Neural progenitor cell (in vitro differentiated cells): ENCODE measurements at places on chromosomes 3 and 15.

GRCh38 chr3:61772456-61772855 is 211.1 kb downstream of the PTPRG start:
- no peak for DNase-seq

- DNase-seq, result no peak
These were observed 200.0 kb downstream of the CACNA2D3 start for GRCh38 chr3:54322354-54322753.

DNA sequence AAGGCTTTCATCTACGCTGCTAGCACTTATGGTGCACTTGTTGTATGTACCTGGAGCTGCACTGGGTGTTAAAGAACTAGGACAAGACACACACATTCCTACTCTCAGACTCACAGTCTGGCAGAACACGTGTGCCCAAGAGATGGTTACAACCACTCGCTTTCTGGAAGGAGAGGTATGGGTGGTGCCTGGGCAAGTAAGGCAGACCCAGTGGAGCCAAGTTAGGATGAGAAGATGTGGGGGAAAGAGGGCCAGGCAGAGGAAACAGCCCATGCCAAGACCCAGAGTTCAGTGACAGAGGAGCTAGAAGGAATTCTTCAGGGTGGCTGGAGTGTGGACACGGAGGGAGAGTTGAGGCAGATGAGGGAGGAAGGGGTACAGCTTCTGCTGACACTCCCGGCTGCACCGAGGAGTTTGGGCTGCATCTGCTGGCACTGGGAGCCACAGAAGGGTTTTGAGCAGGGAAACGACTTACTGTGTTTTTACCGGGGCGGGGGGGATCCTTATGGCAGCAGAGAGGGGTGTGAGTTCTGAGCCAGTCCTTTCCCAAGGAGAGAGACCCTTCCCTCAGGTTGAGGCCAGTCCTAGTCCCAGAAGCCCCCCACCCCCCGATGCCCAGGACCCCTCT is 59.0 kb downstream of the GRIP2 start:
- no peak for DNase-seq

- peak; percentile 77 for DNase-seq
These were observed 62.7 kb upstream of the CD47 start for GRCh38 chr3:108153451-108153981.

- peak; percentile 94 for DNase-seq
These were observed at the start of the genes BBS4 and HIGD2B for GRCh38 chr15:72685925-72686794. BBS4 (plus strand) TSS chr15:72686207; CDS start chr15:72686228, 21 bp downstream. HIGD2B (minus strand) TSS chr15:72686182; CDS start chr15:72676374, 9,808 bp downstream.

GRCh38 chr15:33284336-33284735 is 26.4 kb upstream of the RYR3 start:
- no peak for DNase-seq

DNA sequence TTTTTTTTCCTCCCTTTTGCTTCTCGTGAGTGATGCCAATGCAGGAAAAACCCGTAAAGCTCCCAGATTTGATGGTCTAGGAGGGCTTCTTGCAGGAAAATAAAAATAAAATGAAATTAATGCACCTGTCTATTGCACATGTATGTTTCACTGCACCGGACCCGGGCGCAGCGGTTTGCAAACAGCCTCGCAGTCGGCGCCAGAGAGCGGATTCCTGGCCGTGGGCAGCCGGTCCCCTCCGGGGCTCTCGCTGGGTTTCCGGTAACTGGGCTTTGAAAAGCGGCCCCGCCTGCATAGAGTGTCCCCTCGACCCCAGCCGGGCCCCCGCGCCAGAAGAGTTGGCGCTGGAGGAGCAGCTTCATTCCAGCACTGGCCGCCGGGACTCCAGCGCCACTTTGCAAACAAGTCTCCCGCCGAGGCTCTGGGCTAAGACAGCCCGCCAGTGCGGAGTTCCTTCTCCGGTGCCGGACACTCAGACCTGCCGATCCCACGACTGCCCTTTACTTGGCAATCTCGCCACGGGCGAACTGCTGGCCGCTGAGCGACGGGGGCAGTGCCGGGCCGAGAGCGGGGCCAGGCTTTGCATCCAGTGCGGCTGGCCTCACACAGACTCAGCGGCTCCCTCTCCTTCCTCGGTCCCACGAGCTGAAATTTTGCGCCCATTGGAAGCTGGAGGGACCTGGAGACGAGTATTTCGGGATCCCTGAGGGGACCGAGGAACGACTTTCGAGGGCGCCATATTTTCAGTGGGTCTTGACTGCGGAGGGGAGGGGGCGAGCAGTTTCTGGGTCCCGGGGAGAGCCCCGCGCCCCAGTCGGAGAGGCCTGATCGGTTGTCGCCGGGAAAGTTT is 225.9 kb upstream of the C2CD4B start:
- DNase-seq, result peak; percentile 82

GRCh38 chr3:30135190-30135589 is 471.2 kb upstream of the TGFBR2 start:
- no peak for DNase-seq

DNA sequence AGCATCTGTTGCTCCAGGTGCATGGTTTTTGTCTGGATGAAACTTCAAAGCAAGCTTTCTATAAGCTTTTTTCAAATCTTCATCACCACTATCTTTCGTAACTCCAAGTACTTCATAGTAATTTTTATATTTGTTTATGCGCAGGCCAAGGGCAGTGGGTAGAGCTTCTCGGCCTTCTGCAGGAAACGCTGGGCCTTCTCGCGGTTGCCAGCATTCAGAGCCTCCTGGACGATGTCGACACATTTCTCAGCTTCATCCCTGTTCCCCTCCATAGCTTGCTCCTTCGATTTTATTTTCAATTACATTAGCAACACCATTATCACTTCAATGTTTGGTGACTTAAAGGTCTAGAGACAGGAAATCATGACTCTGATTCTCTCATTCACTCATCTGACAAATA is 20.2 kb downstream of the DENND4A start:
- no peak for DNase-seq

DNA sequence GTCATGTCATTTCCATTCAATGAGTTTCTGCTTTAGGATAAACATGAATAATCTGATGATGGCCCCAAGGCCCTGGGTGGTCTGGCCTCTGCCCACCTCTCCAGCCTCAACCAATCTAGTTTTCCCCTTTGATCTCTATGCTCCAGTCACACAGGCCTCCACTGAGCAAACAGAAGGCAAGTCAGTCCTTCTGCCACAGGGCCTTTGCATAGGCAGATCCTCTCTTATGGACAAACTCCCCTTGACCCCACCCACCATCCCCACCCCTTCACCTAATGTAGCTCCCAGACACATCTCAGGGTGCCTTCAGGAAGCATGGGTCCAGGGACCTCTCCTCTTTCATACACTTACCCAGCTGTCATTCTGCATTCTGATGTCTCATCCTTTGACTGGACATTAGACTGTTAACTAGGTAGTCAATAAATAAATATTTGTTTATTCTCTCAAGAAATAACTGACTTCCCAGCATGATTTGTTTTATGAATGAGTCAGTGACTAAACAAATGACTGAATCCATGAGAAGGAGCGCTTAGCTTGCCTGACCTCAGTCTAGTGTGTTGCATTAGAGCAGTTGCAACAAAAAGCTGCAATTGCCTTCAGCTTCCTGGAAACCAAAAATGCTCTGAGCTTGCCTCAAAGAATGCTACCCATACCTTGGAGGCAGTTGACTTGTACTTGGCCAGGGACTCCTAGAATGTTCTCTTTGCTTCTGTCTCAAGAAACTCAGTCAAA is 386.6 kb upstream of the WNT5A start:
- DNase-seq, result no peak

DNA sequence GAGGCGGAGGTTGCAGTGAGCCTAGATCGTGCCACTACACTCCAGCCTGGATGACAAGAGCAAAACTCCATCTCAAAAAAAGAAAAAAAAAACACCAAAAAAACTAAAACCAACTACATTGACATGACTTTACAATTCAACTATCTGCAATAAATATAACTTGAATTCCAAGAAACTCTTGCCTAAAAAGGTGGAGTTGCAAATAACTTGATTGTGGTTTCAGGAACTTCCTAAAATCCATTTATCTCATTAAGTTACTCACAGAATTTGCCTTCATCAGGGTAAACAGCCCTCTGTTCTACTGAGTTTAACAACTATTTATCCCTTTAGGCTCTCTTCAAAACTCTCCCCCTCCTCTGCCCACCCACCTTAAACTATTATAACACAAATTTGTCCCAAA is 2.7 kb upstream of the MAPK6 start:
- DNase-seq, result no peak

DNA sequence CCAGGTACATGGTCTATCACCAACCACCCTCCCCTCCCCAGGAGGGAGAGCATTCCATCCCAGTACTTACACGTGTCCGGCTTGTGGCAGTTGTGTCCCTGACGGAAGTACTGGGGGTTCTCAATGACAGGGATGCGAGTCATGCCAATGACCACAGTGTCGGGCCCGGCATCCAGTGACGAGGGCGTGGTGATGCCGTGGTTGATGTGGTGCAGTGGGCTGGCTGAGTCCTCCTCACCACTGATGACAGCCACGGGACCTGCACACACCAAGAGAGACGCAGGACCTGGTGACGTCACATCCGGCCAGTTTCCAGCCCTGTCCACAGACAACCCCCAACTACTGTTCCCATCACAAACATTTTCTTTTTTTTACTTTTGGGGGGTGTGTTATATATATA is 223.8 kb downstream of the NTRK3 start:
- DNase-seq, result no peak

DNA sequence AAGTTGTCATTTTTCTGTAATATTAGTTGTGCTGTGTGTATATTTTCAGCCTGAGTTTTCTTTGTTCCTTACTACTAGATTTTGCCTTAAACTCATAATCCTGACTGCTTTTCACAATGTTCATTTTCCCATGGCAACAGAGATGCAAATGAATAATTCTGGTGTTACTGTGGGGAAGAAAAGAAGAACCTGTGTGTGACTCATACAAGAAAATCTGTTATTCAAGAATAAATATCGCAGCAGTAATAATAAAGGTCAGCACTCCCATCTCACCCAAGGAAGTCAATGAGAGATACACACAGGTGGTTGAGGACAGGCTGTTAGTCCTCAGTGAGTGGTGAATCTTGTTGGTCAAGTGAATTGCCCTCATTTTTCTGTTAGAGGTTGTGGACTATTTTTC is 656.6 kb upstream of the NAALADL2 start:
- no peak for DNase-seq

DNA sequence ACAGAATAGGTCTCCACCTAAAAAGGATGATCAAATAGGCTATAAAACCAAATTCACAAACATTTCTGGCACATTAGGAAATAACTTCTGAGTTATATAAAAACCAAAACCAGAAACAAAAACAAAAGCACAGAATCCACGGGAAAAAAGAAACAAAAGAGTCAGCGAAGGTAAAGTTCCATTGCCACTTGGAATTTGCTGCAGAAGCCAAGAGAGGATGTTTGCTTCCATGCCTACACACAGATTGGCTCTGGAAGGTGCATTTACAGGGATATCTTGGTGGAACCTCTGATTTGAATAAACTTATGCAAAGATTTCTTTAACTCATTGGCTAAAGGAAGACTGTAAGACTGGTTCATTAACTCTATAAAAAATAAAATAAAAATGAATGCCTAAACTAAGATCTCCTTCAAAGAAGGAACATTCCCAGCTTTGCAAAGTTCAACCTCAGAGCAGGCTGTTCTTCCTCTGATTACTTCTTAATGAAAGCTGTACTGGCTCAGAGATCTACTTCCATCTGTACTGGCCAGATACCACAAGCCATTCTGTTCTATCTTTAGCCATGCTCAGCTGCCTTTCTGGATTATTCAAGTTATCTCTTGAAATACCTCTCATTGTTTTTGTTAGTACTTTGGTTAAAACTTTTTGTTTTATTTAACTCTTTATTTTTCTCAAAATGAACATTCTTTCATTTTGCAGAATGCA is 537.5 kb upstream of the CCDC54 start:
- DNase-seq, result no peak
